ENCODE measurements at places on chromosomes 6 and 20. TPM values are rescaled to one million over a fixed set of nuclear protein-coding genes. Genes with fewer than 3 reads are reported as not detected.

The TREML4 gene
- total RNA-seq, result not detected

The FAXC gene
- 0.71 TPM for total RNA-seq

The PNLDC1 gene
- not detected for total RNA-seq

The OR2J3 gene
- not detected for total RNA-seq

The GPRC6A gene
- total RNA-seq, result not detected

The STMN3 gene
- 180 TPM for total RNA-seq

The NKX2-2 gene
- not detected for total RNA-seq

DNA sequence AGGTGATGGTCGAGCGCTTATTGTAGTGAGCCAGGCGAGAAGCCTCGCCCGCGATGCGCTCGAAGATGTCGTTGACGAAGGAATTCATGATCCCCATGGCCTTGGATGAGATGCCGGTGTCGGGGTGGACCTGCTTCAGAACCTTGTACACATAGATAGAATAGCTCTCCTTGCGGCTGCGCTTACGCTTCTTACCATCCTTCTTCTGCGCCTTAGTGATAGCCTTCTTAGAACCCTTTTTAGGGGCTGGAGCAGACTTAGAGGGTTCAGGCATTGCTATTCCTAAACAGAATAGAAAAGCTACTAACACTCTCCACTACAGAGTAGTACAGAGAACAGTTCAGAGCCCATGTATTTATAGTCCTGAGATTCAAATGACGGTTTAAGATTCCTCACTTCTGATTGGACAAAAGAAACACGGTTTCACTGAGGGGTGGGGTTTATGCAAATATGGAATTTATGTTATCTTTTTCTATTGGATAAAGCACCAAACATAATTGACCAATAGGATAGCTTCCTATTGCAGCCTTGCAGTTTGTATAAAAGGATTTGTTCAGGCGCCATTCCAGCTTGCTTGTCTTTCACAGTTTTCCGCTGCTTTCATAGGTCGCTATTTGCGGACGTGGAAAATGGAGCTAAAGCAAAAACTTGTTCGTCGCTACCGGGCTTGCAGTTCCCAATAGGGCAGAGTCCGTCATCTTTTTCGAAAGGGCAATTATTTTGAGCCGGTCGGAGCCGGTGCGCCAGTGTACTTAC, 43.7 kb upstream of the HFE start:
- peak; percentile 99 for DNase-seq

DNA sequence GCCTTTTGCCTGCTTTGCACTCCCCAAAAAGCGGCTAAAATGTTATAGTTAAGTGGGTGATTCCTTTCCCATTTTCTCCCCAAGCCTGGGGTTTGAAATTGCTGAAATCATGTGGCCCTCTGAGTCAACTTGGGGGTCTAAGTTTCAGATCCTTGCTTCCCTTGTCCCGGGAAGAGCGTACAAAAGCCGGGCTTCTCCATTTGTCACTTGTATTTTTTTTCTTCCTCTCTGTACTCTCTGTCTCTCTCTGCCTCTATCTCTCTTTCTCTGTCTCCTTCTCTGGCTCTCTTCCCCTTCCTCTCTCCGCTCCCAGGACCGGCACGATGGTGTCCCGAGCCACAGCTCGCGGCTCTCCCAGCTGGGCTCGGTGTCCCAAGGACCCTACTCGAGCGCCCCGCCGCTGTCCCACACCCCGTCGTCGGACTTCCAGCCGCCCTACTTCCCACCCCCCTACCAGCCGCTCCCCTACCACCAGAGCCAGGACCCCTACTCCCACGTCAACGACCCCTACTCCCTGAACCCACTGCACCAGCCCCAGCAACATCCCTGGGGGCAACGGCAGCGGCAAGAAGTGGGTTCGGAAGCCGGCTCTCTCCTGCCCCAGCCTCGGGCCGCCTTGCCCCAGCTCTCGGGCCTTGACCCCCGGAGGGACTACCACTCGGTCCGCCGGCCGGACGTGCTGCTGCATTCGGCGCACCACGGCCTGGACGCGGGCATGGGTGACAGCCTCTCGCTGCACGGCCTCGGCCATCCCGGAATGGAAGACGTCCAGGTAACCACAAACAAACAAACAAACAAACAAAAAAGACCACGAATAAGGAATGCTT, 4.6 kb downstream of the TFAP2B start:
- DNase-seq, result no peak

GRCh38 chr6:149503276-149503675, 18.5 kb upstream of the ZC3H12D start:
- no peak for DNase-seq

DNA sequence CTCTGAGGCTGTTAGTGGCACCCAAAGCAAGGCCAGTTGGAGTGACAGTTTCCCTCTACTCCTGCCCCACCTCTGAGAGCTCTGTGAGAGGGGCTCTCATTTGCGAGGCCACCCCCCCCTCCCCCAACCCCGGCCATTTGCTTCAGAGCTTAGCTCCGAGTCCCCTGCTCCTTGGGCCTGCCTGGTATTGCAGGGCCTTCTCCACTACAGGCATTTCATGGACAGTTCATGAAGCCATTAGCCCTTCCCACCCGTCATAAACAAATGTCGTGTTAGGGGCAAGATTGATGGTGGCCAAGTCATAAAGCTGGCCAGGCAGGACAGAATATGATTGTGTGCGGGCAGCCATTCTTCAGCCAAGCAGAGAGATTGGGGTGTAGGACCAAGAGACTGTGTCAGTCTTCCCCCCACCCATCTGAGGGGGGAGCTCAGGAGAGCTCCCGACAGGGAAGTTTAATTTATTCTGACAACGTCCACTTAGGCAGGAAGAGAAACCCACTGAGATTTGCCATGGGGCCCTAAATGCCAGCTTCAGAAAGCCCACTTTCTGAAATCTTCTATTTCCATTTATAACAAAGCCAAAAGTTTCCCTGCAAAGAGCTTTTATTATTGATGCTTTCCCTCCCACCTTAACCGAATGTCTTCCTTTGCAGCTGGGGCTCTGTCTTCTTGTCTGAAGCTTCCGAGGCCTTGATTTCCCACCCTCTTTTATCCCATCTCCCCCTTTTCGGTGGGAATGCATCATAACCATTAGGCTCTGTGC, 7.2 kb downstream of the FOXC1 start:
- DNase-seq, result no peak

DNA sequence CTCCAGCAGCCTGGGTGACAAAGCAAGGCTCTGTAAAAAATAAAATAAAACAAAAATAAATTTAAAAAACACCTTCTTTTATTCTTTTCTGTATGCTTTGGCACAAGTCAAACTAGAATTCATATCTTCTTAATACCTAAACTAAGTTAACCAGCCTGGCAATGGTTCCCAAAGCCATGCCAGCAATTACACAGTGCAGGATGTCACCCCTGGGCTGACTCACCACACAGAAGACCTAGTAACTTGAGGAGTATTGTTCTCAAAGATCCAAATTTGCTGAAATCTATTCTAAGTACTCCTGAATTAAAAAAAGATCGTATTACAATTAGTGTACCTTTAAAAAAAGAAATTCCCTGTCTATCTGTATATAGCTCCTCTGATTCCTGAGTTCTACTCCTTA, 162.7 kb upstream of the SGK1 start:
- no peak for DNase-seq

- no peak for DNase-seq
Observed at GRCh38 chr6:53724501-53724900, 58.9 kb upstream of the KLHL31 start.

DNA sequence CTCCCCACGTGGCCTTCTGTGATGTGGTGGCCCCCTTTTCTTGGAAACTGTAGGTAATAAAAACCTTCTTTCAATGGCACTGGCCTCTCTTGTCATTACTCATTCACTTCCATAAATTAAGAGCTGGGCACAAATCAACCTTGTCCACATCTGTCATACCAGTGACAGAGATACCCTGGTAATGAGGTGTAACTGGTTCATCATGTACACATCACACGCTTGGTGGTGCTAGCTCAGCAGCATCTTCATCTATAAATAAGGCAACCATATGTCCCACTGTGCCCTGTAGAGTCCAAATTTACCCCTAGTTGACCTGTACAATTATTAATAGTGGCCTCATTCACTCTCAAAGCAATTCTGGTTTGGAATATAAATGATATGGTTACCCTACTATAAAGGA, 245.6 kb downstream of the HIVEP2 start:
- DNase-seq, result no peak

GRCh38 chr20:5065879-5066383, 53.8 kb downstream of the PCNA start:
- no peak for DNase-seq

- peak; percentile 10 for DNase-seq
Observed at GRCh38 chr6:14544666-14545065, 427.1 kb downstream of the CD83 start.

- no peak for DNase-seq
Observed at GRCh38 chr6:3176562-3177355, 19.4 kb upstream of the TUBB2A start.

GRCh38 chr20:39429726-39430125, 467.6 kb downstream of the DHX35 start:
- DNase-seq, result peak; percentile 9

DNA sequence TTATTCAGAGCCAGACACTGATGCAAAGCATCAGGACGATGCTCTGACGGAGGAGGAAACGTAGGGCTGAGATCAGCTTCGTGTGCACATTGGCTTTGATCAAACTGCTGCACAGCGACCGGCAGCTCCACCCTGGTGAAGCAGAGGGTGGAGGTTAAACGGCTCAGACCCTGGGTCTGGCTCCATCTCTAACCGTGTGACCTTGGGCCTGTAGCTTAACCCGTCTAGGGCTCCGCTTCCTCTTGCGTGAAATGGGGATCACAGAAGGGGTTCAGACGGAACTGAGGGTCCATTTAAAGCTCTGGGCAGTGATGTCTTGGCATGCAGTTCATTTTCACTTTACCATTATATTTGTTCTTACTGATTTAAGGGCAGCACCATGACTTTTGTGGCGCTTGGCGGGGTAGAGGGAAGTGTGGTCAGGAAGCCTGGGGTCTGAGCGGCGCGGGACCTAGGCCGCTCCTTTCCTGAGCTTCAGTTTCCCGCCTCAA, 644 bp downstream of the RBL1 start:
- peak; percentile 24 for DNase-seq

GRCh38 chr6:14134211-14134910, 16.8 kb downstream of the CD83 start:
- DNase-seq, result no peak

DNA sequence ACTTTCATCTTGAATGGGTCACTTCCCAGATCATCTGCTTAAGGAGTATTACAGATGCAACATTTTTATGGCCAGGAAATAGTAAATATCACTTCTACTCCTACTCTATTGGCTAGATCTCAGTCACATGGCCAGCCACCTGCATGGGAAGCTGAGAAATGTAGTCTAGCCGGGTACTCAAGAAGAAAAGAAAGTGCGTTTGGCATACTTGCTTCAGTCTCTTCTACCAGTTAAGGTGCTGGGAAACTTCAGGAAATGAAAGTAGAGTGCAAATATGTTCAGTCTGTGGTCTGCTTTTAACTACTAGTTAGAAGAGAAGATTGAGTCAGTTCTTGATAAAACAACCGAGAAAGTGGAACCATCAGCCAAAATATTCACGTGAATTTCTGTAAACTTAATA, 129.2 kb downstream of the PDSS2 start:
- DNase-seq, result no peak

Data from G401 (cell line).